ENCODE measurements at places on chromosomes 3 and 15.

DNA sequence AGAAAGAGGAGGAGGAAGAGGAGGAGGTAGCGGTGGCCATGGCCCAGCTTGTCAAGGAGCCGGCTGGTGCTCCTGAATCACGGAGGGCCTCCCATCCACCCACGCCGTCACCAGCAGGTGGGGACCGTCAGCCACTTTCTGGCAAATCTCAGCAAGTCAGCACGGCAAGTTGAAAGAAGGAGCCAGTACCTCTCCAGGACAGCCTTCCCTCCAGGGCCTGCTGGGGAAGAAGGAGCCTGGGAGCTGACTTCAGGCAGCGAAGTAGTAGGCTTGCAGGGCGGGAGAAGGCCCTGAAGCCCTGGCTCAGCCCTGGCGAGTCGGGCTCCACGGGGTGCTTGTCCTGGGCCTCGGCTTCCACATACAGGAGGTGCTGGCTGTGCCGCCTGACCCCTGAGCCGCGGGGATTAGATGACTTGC is 99.2 kb upstream of the TRPM1 start:
- peak; percentile 73 for DNase-seq

DNA sequence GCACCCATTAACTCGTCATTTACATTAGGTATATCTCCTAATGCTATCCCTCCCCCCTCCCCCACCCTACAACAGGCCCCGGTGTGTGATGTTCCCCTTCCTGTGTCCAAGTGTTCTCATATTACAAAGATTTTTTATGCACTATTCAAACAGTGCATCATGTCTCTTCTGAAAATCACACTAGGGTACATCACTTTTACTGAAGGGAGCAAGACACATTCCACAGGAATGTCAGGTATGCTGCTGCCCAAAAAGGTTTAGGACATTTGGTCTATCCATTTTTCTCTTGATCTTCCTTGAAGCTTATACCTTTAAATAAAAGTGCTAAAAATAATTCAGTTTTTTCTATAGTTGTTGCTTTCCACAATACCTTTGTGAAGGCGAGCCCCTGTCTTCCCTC is 9.2 kb upstream of the EPHA3 start:
- DNase-seq: peak; percentile 2

- no peak for DNase-seq
Measured at GRCh38 chr3:135038186-135038585, 243.1 kb downstream of the EPHB1 start.

- DNase-seq: no peak
Measured at GRCh38 chr3:127760361-127760760, 62.0 kb downstream of the MGLL start.

- DNase-seq: no peak
Measured at GRCh38 chr15:70165716-70166284, 68.1 kb upstream of the TLE3 start.

GRCh38 chr3:71987828-71988227 is 202.9 kb upstream of the PROK2 start:
- peak; percentile 79 for DNase-seq

GRCh38 chr3:151816091-151816604 is 2.2 kb downstream of the AADAC start:
- DNase-seq: peak; percentile 54

DNA sequence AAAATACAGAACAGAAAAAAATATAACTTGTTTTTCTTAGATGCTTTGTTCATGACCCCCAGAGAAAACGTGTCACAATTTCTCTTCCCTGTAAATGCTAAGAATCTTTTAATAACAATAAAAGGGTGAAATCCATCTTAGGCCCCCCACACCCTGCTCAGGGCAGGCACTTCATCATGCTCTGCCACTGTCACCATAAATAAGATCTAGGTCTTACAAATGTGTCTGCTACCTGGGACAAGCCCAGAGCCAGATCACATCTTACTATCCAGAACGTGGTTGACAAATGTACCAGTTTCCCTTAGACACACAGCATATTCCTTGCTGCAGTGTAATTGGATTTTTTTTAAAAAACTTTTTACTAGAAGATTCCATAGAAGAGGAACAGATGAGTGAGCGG is 795.4 kb downstream of the AGBL1 start:
- no peak for DNase-seq

GRCh38 chr3:196274585-196274984 is 12.9 kb downstream of the PCYT1A start:
- peak; percentile 19 for DNase-seq

DNA sequence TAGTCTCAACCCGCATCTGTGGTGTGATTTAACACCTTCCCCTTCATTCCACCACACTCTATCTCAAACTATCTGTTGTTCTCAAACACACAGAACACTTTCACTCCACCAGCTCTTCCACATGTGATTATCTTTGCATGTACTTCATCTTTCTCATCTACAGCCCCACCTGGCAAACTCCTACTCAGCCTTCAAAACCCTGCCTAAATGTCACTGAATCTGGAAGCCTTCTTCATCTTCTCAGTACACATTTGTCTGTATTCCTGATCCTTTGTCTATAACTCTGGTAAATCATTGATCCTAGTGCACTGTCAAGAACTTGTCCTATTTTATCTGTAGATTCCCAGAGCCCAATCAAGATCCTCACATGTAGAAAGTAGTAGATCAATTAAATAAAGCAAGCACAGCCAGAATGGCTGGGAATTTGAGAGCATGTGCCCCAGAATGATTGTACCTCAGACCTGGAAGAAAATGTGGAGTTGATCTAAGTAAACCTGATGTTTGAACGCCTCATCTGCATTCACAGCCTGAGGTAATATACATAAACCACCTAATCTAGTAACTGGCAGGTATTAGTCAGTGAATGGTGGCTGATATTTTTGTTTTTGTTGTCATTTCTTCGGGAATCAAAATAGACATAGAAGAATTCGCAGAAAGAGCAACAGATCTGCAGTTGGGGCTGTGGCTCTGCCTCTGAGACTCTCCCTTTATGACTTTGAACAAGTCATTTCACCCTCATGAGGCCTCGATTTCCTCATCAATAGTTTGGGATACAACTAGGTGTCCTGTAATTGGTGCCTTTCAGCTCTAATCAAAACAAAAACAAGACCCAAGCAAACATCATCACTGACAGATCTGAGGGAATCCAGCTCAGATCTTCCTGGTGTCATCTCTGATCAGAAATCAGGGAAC is 28.0 kb upstream of the MAGEF1 start:
- no peak for DNase-seq

- DNase-seq: no peak
Measured at GRCh38 chr3:115980709-115981108, 357.4 kb downstream of the GAP43 start.

DNA sequence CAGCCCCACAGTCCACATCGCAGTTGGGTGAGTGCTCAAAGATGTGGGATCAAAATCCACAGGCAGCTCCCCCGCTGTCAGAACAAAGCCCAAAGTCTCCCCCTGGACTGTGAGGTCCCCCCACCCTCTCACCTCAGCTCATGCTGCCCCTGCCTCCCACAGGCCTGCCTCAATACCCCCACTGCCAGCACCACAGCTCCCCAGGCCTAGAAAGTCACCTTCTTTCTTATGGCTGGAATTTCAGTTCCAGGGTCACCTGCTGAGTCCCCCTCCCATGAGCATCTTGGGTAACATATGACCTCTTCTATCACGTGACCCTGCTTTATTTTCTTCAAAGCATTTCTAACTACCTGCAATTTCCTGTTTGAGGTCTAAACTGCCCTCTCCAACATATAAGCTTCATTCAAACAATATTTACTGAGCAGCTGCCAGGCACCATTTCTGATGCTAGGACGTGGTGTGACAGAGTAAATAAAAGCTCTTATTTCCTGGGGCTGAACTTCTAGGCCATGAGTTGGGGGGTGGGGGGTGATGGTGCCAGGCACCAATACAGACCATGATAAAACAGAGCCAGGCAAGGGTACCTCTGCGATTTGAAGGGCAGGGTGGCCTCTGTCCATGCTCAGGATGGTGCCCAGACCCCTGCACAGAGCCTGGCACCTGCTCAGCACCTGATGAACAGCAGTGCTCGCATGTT is 2.4 kb upstream of the TMEM89 start:
- no peak for DNase-seq

- DNase-seq: no peak
Measured at GRCh38 chr3:182606905-182607504, 186.3 kb upstream of the ATP11B start.

- DNase-seq: no peak
Measured at GRCh38 chr15:34494084-34494399, 56.4 kb upstream of the GOLGA8A start.

DNA sequence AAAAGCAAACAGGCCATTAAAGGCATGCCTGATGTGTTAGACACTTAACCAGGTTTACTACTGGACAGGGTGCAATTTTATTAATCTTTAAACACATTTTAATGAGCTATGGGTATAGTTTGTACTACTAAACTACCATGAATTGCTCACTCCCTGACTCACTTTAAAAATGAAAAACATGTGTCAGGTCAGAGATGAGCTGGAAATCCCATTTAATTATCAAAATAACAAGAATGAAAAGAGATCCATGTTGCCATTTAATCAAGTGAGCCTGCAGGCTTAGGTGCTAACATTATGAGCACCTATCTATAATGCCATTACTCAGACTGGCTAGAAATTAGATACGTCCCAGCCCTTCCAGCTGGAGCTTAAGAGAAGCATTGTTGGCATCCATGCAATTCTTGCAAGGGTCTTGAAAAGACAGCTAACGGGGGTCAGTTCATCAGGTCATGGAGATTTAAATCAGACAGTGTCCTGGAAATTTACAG is 224.4 kb downstream of the THRB start:
- DNase-seq: no peak

- DNase-seq: no peak
Measured at GRCh38 chr3:115862099-115862498, 238.8 kb downstream of the GAP43 start.

DNA sequence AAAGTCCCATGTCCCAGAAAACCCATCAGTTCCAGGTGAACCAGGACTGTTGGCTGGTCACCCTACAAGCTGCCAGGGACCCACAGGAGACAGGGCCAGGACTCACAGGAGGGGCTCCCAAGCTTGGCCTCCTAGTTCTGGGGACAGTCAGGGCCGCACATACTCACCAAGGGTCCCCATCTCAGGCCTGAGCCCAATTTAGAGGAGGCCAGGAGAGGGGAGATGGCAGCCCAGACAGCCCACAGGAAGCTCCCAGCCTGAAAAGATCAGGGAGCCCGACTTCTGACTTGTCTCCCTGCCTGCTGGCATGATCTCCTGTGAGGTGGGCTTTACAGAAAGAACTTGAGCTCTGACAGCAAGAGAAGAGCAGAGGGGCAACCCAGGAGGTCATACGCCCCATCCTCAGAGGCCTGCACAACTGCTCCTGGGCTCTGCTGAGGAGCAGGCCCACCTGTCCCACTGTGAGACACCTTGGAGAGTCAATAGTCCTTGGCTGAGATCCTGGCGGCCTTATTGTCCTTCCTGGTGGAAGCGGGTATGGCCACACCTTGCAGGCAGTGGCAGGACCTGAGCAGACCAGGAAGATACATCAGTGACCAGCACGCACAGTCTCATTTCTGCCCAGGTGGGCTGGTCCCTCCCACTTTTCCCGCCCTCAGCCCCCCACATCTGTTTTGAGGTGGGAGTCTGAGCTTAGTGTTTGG is 2.5 kb upstream of the ISLR start:
- DNase-seq: no peak

GRCh38 chr15:63185206-63185605 is 4.2 kb upstream of the RAB8B start:
- peak; percentile 16 for DNase-seq

DNA sequence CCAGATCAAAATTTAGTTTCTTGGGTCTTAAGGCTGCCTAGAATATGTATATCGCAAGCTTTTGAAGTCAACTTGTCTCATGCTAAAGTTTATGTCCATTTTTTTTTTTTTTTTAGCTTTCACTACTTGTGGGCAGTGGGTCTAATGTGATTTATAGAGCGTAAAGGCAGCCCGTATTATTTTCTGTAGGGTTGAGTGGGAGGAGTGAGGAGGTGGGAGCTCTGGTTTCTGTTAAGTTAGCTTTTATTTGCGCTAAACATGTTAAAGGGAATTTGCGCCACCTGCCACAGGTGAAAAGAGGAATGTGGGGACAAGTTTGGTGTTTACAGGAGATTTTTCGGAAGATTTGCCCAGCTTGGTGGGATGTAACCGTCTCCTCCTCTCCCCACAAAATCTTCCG is 234.2 kb downstream of the IL20RB start:
- DNase-seq: no peak

- peak; percentile 27 for DNase-seq
Measured at GRCh38 chr3:23619705-23620637, 185.8 kb upstream of the UBE2E1 start.

DNA sequence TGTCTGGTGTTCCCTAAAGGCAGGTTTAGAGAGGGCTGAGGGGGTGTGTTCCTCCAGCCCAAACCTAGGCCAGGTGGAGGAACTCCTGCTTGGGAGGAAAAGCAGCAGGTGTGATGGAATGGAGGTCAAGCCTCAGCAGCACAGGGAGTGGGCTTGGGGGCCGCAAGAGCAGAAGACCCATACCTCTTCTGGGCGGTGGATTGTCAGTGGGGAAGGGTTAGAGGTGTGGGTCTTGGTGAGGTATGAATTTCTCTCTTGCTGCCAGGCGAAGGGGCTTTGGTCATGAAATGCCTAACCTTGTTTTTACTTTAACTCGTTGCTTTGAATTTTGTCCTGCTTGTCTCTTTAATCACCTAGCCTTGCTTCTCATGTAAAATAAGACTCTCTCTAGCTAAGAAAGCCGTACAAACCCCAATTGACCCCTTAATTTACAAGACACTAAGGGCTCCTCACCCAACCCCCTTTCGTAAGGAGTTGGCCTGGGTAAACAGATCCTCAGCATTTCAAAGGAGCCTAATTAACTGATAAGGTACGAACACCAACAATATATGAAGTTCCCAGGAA is 38.9 kb downstream of the DHX30 start:
- DNase-seq: no peak

DNA sequence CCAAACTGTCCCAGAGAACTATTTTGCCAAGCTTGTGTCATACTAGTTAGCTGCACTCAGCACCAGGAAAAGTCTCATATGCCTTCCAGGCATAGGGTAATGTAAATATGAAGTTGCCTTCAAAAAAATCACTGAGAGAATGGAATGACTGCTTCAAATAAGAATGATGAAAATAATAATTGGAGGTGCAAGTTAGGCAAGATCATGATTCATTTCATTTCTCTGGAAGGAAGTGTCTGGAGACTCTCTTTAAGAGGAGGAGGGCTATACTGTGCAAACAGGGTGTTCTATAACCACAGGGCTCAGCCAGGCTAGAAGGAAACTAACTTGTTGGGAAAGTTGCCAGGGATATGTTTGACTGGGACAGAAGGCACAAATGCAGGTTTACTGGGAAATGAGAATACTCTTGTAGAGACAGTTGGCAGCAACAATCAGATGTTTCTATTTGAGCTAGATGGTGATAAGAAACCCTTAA is 4.3 kb downstream of the SIDT1 start:
- DNase-seq: peak; percentile 65

DNA sequence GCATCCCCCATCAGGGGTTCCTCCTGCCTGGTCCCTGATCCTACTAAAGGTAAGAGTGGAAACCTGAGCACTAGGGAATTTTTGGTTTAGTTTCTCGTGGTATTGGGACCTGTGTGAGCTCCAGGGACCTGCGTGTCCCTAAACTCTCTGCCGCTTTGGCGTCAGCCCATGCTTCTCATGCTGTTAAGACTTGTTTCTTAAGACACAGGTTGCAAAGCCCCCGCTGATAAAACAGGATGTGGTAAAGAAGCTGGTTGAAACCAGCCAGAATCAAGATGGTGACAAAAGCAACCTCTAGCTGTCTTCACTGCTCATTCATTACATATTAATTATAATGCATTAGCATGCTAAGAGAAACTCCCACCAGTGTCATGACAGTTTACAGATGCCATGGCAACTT is 64.6 kb downstream of the LYZL4 start:
- DNase-seq: no peak

GRCh38 chr3:38586546-38587520 is 62.7 kb downstream of the SCN5A start:
- DNase-seq: no peak

Data from EH (cell line).